ENCODE measurements at places on chromosomes 1 and 21. TPM values are rescaled to one million over a fixed set of nuclear protein-coding genes. Genes with fewer than 3 reads are reported as not detected.

DNA sequence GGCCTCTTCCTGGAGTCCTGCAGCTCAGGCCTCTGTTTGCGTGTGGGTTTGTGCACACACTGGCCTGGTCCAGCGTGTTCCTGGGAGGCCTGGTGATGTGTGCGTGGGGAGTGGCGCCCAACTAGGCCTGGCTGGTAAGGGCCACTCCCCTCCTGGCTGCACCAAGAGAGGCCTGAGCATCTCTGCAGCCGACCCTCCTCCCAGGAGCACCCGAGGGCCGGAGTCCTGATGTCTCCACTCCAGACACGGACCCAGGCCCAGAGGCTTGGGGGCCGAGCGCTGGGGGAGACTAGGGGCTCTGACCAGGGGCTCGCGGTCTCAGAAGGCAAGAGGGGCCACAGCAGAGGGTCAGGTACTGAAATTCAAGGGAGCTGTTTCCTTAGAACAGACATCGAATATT lies 33.3 kb downstream of the MORN1 start:
- no peak for DNase-seq

GRCh38 chr1:212971312-212971711 lies 21.0 kb downstream of the VASH2 start:
- no peak for DNase-seq

DNA sequence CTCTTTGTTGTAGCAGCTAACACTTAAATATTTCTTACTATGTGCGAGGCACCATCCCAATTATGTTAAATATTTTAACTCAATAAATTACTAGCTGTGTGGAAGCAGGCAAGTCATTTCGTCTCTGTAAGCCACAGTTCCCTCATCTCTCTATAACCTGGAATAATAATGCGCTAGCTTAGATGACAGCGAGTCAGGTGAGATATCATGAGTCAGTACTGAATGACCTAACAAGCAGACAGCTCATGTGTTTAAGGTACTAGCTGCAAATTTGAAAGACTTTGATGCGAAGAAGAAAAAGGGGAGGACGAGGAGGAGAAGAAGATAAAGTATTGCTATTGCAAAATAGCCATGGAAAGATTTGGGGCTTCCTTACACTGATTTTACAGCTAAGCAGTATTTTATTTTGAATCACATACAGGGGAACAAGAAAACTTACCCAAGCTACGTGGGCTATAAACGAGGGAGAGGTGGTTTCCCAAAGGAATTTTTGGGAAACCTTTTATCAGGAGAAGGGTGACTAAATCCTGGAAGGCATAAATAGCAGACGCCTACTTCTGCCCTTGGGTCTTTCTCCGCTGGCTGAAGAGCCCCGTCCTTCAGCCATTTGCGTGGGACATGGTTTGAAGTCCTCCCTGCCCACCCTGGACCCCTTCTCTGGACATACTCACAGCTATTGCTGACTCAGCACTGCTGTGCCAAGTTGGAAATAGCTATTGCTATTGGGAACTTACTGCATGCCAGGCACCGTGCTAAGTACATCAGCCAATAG lies 8.9 kb downstream of the CITED4 start:
- DNase-seq, result no peak

DNA sequence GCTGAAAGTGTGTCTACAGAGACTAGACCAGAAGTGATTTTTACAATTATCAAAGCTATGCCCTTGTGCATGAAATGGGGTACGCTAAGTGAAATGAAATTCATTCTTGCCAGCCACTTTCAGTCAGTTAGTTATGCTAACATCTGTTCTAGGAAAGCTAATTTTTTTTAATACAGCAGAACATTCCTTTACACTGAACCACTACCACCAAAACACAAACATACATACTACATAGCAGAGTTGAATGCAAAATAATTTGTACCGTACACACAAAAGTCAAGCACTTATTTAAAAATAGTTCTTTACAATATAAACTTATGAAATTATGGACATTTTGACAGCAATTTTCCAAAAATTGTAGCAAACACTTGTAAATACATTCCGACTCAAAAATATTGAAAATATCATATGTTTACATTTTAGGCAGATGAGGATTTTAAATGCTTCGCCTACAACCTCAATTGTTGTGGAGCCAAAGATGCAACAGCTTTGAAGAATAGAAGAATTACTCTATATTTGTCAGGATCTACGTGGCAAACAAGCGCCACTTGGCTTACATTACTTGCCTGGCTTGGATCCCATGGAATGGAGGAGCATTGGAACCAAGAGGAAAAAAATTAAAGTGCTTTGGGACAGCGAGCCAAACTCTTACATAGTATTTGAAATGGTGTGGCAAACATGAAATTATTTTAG lies 30.6 kb downstream of the WLS start:
- DNase-seq, result peak; percentile 54

Gene FLAD1
- 13.2 TPM for total RNA-seq

GRCh38 chr1:79398501-79398900 lies 392.0 kb upstream of the ADGRL4 start:
- DNase-seq, result no peak

- no peak for DNase-seq
Measured at GRCh38 chr1:168179438-168180147, 831 bp downstream of the TIPRL start.

Gene CAMK2N1
- total RNA-seq, result 9.0 TPM

Gene EXO1
- 5.9 TPM for total RNA-seq

DNA sequence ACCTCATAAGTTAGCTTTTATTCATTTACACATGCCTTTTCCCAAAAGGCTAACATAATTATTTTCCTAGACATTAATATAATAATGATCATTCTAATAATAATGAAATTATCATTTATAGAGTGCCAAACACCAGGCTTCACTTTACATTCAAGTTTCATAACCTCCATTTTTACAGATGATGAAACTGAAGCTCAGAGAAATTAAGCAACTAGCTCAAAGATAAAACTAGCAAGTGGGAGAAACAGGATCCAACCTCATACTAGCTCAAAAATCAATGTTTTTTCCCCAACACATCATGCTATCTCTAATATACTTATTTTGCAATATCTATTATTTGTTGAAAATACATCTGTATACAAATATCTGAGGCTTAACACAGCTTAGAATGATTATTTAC lies 14.0 kb downstream of the LPGAT1 start:
- DNase-seq, result no peak

GRCh38 chr1:88647749-88648415 lies 36.2 kb upstream of the PKN2 start:
- DNase-seq, result no peak

- DNase-seq, result peak; percentile 75
Measured at GRCh38 chr1:12549460-12550349, 68.3 kb downstream of the DHRS3 start.

Gene KNCN
- not detected for total RNA-seq

DNA sequence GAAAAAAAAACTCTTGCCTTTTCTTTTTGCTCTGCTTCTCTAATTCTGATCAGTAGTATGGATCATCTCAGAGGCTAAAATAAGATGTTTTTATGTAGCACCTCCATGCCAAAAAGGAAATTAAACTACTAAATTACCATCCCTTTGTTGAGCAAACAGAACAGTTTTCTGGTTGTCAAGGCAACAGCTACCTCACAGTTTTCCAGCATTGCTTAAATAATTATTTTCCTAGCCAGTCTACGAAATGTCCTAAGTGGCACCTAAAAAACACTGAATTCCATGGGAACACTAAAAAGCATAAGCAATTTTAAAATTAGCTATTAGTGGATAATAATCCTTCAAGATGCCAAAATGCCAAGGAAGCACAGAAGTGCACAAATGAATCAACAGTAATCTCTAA lies 61.7 kb downstream of the ARID4B start:
- peak; percentile 40 for DNase-seq
